Right lobe of liver (tissue), 6 donors: ENCODE measurements at places on chromosomes 5 and 9. TPM values are rescaled to one million over a fixed set of nuclear protein-coding genes. Genes with fewer than 3 reads are reported as not detected.

Gene DMRT3
- not detected for total RNA-seq

Gene ECM2
- 21.7 TPM for total RNA-seq

Gene GTF2H2
- 14.9 TPM for total RNA-seq

Gene RANBP17
- total RNA-seq: 4.8 TPM

- H3K36me3 ChIP-seq: no peaks in the 10 kb centered on the region
- no peak overlapping the region for H3K4me3 ChIP-seq
- no peak overlapping the region for H3K27ac ChIP-seq
- H3K27me3 ChIP-seq: no peaks in the 10 kb centered on the region
- no peaks in the 10 kb centered on the region for H3K4me1 ChIP-seq
Measured at GRCh38 chr5:106189121-106189809, 1481.5 kb downstream of the EFNA5 start.

DNA sequence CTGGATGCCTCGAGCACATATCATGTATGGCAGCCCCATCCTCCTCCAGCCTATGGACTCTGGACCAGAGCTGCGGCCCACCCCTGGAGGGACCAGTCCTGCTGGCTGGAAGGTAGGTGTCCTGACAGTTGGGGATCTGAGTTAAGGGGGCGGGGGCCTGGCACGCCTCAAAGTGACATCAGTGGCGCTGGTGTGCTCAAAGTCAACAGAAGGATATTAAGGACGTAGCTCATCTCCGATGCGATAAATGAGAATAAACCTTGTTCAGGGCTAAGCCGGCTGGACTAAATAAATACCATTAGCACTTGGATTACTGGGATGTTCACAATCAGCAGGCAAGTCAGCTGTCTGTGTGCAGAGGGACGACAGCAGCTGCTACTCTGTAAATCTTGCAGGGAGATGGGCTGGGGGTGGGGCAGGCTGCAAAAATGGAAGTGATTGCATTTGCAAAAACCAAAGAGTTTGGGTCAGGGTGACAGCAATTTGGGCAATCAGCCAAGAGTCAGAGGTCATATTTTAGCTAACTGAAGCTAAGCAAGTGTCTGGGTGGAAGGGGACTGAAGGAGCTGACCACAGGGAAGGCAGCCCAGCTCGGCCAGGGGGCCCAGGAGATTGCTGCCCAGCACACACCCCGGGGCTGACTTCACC lies 80.0 kb upstream of the LRRTM2 start:
- peak; percentile 67 for DNase-seq
- peaks cover 26% of the 10 kb centered on the region for H3K4me1 ChIP-seq
- no peak overlapping the region for H3K27ac ChIP-seq
- no peaks in the 10 kb centered on the region for H3K27me3 ChIP-seq

- H3K4me1 ChIP-seq: peaks cover 65% of the 10 kb centered on the region
Measured at GRCh38 chr9:136525841-136526499, 19.9 kb downstream of the NOTCH1 start.

GRCh38 chr9:36820392-36820861 lies 213.6 kb downstream of the PAX5 start:
- no peak overlapping the region for H3K4me3 ChIP-seq
- H3K27ac ChIP-seq: no peak overlapping the region
- H3K4me1 ChIP-seq: no peaks in the 10 kb centered on the region
- DNase-seq: no peak
- H3K36me3 ChIP-seq: no peaks in the 10 kb centered on the region

- no peaks in the 10 kb centered on the region for H3K36me3 ChIP-seq
- DNase-seq: peak; percentile 86
Measured at GRCh38 chr5:172860520-172861443, 26.7 kb downstream of the ERGIC1 start.

DNA sequence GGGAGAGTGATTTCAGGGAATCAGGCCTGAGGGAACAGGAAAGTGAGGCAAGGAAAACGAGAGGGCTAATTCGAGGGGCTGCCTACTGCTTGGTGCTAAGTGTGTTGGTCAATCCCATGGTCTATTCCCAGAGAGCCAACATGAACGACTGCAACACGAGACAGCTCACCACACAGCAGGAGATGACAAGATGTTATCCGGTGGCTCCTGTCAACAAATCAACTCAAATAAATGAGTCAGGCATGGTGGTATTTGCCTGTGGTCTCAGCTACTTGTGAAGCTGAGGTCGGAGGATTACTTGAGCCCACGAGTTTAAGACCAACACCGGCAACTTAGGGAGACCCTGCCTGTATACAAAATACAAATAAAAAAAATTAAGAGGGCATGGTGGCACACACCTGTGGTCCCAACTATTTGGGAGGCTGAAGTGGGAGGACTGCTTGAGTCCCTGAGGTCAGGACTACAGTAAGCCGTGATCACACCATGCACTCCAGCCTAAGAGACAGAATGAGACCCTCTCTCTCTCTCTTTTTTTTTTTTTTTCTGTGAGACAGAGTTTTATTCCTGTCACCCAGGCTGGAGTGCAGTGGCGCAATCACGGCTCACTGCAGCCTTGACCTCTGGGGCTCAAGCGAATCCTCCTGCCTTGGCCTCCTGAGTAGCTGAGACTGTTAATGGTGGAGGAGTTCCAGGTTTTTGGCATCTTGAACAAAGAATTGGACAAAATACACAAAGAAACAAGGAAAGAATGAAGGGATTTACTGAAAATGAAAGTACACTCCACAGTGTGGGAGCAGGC lies 9.0 kb upstream of the FAF2 start:
- H3K36me3 ChIP-seq: no peaks in the 10 kb centered on the region
- no peak overlapping the region for H3K27ac ChIP-seq
- DNase-seq: no peak
- H3K27me3 ChIP-seq: no peaks in the 10 kb centered on the region
- no peaks in the 10 kb centered on the region for H3K4me1 ChIP-seq
- H3K4me3 ChIP-seq: no peak overlapping the region

- no peak overlapping the region for H3K27ac ChIP-seq
- H3K27me3 ChIP-seq: no peaks in the 10 kb centered on the region
- no peaks in the 10 kb centered on the region for H3K36me3 ChIP-seq
- DNase-seq: no peak
- no peak overlapping the region for H3K4me3 ChIP-seq
- no peaks in the 10 kb centered on the region for H3K4me1 ChIP-seq
Measured at GRCh38 chr9:96559339-96559943, 60.2 kb downstream of the CDC14B start.

GRCh38 chr5:151578326-151579025 lies 12.7 kb downstream of the FAT2 start:
- no peaks in the 10 kb centered on the region for H3K4me1 ChIP-seq
- no peaks in the 10 kb centered on the region for H3K36me3 ChIP-seq
- no peak for DNase-seq
- H3K27ac ChIP-seq: no peak overlapping the region
- H3K4me3 ChIP-seq: no peak overlapping the region
- H3K27me3 ChIP-seq: no peaks in the 10 kb centered on the region

DNA sequence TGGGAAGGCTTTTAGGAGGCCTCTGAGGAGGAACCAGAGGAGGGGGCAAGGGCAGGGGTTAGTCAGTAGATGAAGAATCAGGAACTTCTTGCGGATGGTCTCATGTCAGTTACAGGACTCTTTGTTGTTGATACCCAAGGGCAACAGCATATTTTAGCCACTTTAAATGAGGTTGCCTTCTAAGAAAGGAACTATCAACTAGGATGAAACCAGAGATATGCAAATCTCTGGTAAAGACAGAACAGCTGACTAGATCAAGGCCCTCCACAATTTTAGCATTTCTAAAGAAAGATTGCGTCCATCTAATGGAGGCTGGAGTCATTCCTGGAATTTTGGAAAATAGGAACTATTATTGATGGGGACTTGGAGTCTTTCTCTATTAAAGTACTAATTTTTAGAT lies 57.7 kb upstream of the KLF4 start:
- H3K27me3 ChIP-seq: no peaks in the 10 kb centered on the region
- peaks cover 29% of the 10 kb centered on the region for H3K4me1 ChIP-seq
- no peak overlapping the region for H3K4me3 ChIP-seq
- no peak for DNase-seq

GRCh38 chr9:134066913-134067851 lies 644 bp downstream of the BRD3 start:
- peak overlapping the region; percentile 95 for H3K4me3 ChIP-seq
- H3K36me3 ChIP-seq: no peaks in the 10 kb centered on the region
- peak; percentile 49 for DNase-seq
- H3K27ac ChIP-seq: peak overlapping the region; percentile 36
- H3K4me1 ChIP-seq: no peaks in the 10 kb centered on the region
